ENCODE measurements at places on chromosomes 3 and 15.

DNA sequence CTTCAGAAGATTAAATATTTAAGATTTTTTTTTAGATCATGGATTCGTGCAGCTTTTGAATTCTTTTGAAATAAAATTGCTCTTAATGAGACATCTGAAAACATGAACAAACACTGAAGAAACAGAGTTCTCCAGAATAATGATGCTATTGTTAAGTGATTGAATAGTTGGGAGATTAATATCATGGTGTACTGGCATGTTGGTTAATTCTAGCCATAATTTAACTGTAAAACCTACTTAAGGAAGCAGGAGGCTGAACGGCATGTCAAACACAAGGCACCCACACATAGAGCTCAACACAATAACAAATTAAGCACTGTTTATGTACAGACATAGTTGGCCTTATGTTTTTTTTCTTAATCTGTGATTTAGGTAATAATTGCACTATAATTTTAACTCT lies 185.6 kb downstream of the RBMS3 start:
- DNase-seq = no peak

DNA sequence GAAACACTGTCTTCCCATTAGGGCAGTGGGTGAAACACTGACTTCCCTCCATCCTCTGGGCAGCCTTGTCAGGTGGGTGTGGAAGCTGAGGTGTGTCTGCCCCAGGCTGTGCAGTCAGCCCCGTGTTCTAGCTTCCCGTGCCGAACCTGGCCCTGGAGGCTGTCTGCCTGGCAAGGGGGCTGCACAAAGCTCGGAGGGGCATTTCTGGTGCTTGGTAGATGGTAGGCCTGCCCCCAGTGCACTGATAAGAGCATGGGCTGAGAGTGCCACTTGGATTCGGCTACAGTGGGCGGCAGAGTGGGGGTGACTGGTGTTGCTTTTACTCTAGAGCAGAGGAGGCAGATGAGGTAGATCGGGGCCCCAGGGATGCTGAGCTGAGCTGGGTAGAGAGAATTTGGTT lies 21.3 kb downstream of the IGF1R start:
- DNase-seq = no peak

GRCh38 chr3:143843587-143843986 lies 4.7 kb downstream of the SLC9A9 start:
- DNase-seq = no peak

DNA sequence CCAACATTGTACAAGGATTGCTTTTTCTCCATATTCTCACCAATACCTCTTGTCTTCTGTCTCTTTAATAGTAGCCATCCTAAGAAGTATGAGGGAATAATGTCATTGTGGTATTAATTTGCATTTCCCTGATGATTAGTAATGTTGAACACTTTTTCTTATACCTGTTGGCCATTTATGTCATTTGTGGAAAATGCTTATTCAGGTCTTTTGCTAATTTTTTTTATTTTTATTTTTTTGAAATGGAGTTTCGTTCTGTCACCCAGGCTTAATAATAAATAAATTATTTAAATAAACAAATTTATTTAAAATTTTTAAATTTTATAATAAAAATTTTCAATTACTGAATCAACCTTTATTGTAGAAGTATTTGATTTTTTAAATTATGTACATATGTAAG lies 37.1 kb downstream of the REC114 start:
- DNase-seq = no peak

DNA sequence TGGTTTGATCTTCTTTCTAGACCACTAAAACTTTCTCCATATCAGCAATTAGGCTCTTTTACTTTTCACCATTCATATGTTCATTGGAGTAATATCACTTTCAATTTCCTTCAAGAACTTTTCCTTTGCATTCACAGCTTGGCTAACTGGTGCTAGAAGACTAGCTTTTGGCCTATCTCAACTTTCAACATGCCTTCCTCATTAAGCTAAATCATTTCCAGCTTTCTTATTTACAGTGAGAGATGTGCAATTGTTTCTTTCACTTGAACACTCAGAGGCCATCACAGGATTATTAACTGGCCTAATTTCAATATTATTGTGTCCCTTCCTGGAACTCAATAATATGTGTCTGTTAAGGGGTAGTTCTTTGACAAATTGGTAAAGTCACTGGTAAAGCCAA lies 42.8 kb upstream of the PLOD2 start:
- DNase-seq = no peak

DNA sequence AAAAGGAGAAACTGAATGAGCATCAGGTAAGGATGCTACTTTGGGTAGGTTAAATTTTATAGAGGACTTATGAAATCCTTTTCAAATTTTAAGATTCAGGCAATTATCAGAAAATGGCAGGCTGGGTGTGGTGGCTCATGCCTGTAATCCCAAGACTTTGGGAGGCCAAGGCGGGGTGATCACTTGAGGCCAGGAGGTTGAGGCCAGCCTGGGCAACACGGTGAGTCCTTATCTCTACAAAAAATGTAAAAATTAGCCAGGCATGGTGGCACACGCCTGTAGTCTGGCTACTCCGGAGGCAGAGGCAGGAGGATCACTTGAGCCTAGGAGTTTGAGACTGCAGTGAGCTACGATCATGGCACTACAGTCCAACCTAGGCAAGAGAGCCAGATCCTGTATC lies 23.1 kb downstream of the DCUN1D1 start:
- no peak for DNase-seq

GRCh38 chr3:112635674-112636073 lies 5.3 kb downstream of the CCDC80 start:
- no peak for DNase-seq

GRCh38 chr3:195238081-195238571 lies 32.8 kb downstream of the XXYLT1 start:
- no peak for DNase-seq
